Peyer's patch (tissue), 4 donors: ENCODE measurements at places on chromosomes 5 and 9. TPM values are rescaled to one million over a fixed set of nuclear protein-coding genes. Genes with fewer than 3 reads are reported as not detected.

GRCh38 chr5:154514331-154514730 is 36.3 kb upstream of the HAND1 start:
- no peaks in the 10 kb centered on the region for H3K36me3 ChIP-seq
- H3K27me3 ChIP-seq: no peaks in the 10 kb centered on the region
- no peak overlapping the region for H3K27ac ChIP-seq
- H3K4me3 ChIP-seq: no peak overlapping the region
- no peaks in the 10 kb centered on the region for H3K4me1 ChIP-seq

DNA sequence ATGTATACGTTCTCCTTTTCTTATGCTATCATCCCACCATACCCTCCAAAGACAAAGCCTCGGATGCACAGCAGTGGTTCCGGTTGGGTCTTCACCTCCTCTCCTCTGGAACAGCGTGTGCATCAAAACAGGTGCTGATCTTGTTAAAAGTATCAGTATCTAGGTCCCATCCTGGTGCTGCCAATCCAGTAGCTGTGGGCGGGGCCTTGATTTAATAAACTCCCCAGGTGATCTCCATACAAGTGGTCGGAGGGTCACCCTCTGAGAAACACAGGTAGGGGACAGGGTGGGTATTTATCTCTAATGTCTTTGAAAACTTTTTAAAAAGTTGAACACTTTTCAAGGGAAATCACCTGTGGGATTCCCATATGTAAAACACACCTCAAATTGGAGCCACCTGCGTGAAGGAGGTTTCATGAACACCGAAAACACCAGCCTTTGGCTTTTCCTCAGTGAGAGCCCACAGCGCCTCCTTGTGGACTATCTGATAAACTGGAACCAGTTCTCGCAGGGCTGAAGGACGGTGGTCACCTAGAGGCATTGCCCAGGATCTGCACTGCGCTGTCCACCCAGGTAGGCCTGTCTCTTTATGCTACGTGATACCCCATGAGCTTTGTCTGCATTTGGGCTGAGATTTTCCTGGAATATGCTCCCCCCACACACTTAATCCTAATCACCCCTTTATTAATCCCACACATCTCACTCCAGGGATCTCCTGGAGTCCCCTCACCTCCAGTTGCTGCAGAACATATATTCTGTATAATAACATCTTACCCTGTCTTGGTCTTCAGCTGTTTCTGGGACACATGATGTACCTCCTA is 80.5 kb upstream of the EPB41L4B start:
- no peak overlapping the region for H3K4me3 ChIP-seq
- H3K4me1 ChIP-seq: no peaks in the 10 kb centered on the region
- H3K36me3 ChIP-seq: no peaks in the 10 kb centered on the region
- H3K27ac ChIP-seq: no peak overlapping the region
- peak; percentile 71 for DNase-seq

Gene GABRA6
- not detected for total RNA-seq

- H3K4me3 ChIP-seq: no peak overlapping the region
- no peak overlapping the region for H3K27ac ChIP-seq
- no peaks in the 10 kb centered on the region for H3K27me3 ChIP-seq
- no peak for DNase-seq
Observed at GRCh38 chr5:115565233-115565632, 20.7 kb upstream of the FEM1C start.

DNA sequence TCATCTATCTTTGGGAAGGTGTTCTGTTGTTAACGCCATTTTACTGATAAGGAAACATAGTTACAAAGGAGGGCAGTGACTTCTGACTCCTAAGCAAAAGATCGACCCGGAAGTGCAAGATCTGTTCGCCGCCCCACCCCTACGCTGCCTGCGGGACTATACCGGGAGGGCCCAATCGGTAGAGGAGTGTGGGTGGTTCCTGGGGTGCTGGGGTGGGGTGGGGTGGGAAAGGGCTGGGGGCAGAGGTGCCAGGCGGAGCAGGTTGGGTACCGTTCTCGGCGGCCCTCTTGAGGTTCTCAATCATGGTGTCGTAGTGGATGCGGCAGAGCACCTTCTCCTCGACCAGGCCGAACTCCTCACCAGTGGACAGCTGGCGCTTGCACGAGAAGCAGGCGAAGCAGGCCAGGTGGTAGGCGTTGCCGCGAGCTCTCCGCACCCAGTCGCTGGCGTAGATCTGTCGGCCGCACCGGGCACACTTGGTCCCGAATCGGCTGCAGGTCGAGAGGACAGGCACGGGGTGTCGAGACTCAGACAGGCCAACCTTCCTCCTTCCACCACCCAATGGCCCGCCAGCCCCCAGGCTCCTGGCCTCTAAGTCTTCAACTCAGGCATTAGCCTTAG is 11.8 kb downstream of the LHX6 start:
- H3K27me3 ChIP-seq: peaks cover 60% of the 10 kb centered on the region
- no peak for DNase-seq
- H3K4me1 ChIP-seq: peaks cover 40% of the 10 kb centered on the region
- H3K36me3 ChIP-seq: no peaks in the 10 kb centered on the region
- H3K4me3 ChIP-seq: no peak overlapping the region

DNA sequence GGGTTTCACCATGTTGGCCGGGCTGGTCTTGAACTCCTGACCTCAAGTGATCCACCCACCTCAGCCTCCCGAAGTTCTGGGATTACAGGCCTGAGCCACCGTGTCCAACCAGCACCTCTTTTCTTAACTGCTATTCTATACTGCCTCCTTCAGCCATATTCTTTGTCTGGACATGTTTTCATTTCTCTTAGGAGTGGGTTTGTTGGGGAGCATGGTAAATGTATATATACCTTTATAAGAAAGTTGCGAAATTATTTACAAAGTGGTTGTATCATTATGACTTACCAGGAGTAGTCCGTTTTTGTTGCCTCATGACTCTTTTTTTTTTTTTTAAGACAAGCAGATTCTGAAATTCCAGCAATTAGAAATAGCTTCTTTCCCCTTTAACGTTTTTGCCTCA is 38.7 kb downstream of the CDC42SE2 start:
- no peak overlapping the region for H3K4me3 ChIP-seq
- H3K36me3 ChIP-seq: no peaks in the 10 kb centered on the region
- H3K27ac ChIP-seq: no peak overlapping the region
- H3K4me1 ChIP-seq: peaks cover 13% of the 10 kb centered on the region
- no peak for DNase-seq

DNA sequence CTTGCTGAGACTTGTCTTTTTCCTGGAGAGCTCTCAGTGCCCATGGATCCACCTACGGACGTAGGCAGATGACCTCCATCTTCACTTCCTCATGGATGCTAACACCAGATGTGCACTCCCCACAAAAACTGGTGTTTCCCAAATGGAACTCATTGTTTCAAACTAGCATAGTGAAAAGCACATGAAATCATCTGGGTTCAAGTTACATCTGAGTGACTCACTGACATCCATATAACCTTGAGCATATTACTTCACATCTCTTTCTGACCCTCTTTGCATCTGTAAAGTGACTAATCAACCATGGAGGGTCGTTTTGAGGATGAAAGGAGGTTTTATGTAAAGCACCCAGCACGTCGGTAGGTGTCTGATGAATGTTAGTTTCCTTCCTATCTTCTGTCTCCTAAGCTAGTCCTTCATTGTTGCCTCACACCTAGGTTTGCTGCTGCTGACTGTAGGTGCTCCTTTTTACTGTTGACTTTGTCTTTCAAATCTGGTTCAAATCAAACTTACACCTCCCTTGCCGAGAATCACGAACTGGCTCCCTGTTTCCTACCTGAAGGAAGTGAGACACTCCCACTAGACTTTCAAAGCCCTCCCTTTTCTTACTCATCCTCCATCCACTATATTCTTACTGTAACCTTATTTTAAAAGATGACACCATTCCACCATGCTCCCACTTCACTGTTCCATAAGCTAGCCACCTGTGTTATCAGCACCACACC is 10.3 kb downstream of the OCLN start:
- no peak for DNase-seq
- no peaks in the 10 kb centered on the region for H3K27me3 ChIP-seq
- H3K27ac ChIP-seq: no peak overlapping the region
- no peaks in the 10 kb centered on the region for H3K36me3 ChIP-seq

- no peaks in the 10 kb centered on the region for H3K27me3 ChIP-seq
- DNase-seq: no peak
- no peaks in the 10 kb centered on the region for H3K36me3 ChIP-seq
- H3K27ac ChIP-seq: no peak overlapping the region
- H3K4me1 ChIP-seq: no peaks in the 10 kb centered on the region
- H3K4me3 ChIP-seq: no peak overlapping the region
Observed at GRCh38 chr5:167819406-167819805, 472.0 kb upstream of the WWC1 start.

Gene EIF4E1B
- total RNA-seq: not detected

GRCh38 chr5:143447983-143448382 is 44.5 kb upstream of the NR3C1 start:
- no peaks in the 10 kb centered on the region for H3K36me3 ChIP-seq
- no peaks in the 10 kb centered on the region for H3K4me1 ChIP-seq
- H3K27me3 ChIP-seq: no peaks in the 10 kb centered on the region
- no peak overlapping the region for H3K27ac ChIP-seq
- no peak overlapping the region for H3K4me3 ChIP-seq

Gene GCNT4
- total RNA-seq: 3.3 TPM

Gene PFDN1
- 118 TPM for total RNA-seq

DNA sequence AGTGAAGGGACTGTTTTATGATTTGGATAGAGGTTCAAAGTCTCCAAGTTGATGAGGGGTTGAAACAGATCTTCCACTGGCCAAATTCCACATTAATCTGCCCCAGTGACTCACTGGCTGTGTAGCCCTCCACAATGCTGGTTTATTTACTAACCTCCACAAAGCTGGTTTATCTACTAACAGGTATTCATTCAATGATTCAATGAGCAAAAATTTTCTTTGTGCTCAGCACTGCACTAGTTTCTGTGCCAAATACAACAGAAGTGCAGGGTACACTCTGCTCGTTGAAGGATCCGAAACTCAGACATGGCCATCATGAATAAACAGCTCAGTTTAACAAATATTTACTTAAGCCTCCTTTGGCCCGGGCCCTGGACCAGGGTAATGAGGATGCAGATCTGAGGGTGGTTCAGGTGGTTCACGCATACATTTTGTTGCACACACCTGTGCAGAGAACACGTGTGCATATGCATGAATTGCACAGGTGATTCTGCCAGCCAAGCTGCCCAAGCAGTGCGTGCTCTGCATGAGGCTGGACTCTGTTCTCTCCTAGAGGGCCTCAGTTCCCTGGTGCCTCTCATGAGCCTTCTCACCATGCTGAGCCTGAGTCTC is 71.0 kb downstream of the SH3PXD2B start:
- no peak overlapping the region for H3K27ac ChIP-seq
- DNase-seq: no peak
- no peak overlapping the region for H3K4me3 ChIP-seq
- no peaks in the 10 kb centered on the region for H3K36me3 ChIP-seq
- H3K27me3 ChIP-seq: no peaks in the 10 kb centered on the region
- no peaks in the 10 kb centered on the region for H3K4me1 ChIP-seq

DNA sequence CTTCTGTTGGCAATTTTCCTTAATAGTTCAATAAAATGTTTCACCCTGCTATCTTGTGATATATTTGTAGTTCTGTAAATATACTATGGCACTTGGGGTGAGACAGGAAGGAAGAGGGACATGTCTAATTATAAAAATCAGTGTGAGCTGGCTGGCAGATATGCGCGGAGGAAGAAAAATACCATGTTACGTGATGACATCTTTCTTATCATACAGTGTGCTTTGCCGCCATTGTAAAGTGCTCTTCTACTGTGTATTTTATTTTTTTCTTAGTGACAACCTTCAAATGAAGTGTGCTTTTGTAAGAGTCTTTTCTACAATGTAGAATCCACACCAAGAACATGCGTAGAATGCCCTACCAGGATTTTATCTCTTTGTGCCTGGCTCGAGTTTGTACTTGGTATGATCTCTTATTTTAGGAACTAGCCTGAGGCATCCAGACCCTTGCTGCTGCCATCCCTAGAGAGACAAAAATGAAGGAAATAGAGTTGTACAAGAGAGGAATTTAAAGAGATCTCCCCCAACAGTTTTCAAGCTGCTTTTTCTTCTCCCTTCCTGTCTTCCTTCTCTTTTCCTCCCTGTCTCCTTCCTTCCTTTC is 46.7 kb upstream of the RIOK2 start:
- no peaks in the 10 kb centered on the region for H3K36me3 ChIP-seq
- H3K4me3 ChIP-seq: no peak overlapping the region
- no peak for DNase-seq
- H3K27ac ChIP-seq: no peak overlapping the region
- no peaks in the 10 kb centered on the region for H3K27me3 ChIP-seq
- no peaks in the 10 kb centered on the region for H3K4me1 ChIP-seq

- H3K27me3 ChIP-seq: no peaks in the 10 kb centered on the region
- H3K27ac ChIP-seq: no peak overlapping the region
- no peak for DNase-seq
- no peak overlapping the region for H3K4me3 ChIP-seq
- H3K4me1 ChIP-seq: no peaks in the 10 kb centered on the region
Observed at GRCh38 chr9:71729816-71730526, 38.3 kb downstream of the CEMIP2 start.

- no peak overlapping the region for H3K4me3 ChIP-seq
- H3K36me3 ChIP-seq: no peaks in the 10 kb centered on the region
- DNase-seq: peak; percentile 52
- no peaks in the 10 kb centered on the region for H3K4me1 ChIP-seq
- H3K27me3 ChIP-seq: no peaks in the 10 kb centered on the region
Observed at GRCh38 chr9:72228282-72228681, 79.0 kb downstream of the GDA start.

GRCh38 chr5:131640043-131640856 is 5.2 kb upstream of the RAPGEF6 start:
- no peak overlapping the region for H3K27ac ChIP-seq
- no peak for DNase-seq
- no peak overlapping the region for H3K4me3 ChIP-seq
- H3K27me3 ChIP-seq: no peaks in the 10 kb centered on the region
- peaks cover 6% of the 10 kb centered on the region for H3K4me1 ChIP-seq

GRCh38 chr5:64147849-64148441 is 17.7 kb upstream of the RNF180 start:
- peak; percentile 59 for DNase-seq
- no peaks in the 10 kb centered on the region for H3K27me3 ChIP-seq
- H3K27ac ChIP-seq: no peak overlapping the region
- H3K4me1 ChIP-seq: no peaks in the 10 kb centered on the region

DNA sequence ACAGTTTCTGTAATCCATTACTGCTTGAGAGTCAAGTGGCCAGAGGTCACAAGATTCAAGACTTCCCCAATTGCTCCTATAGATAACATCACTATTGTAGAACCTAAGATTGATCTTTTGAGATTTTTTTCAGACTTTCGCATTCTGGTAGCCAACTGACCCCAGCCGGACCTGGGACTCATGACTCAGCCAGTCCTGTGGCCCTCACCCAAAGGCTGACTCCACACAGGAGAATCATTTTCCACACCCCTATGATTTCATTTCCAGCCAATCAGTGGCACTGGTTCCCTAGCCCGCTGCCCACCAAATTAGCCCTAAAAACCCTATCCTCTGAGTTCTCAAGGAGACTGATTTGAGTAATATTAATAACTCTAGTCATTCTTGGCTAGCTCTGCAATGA is 36.2 kb downstream of the TARS1 start:
- no peak overlapping the region for H3K4me3 ChIP-seq
- H3K27me3 ChIP-seq: no peaks in the 10 kb centered on the region
- H3K4me1 ChIP-seq: no peaks in the 10 kb centered on the region
- peaks cover 40% of the 10 kb centered on the region for H3K36me3 ChIP-seq

GRCh38 chr9:91415290-91415689 is 8.3 kb downstream of the NFIL3 start:
- no peaks in the 10 kb centered on the region for H3K4me1 ChIP-seq
- H3K36me3 ChIP-seq: peaks cover 5% of the 10 kb centered on the region
- H3K27ac ChIP-seq: no peak overlapping the region
- H3K4me3 ChIP-seq: no peak overlapping the region
- DNase-seq: no peak
- no peaks in the 10 kb centered on the region for H3K27me3 ChIP-seq
